ENCODE measurements at places on chromosomes 4 and X.

DNA sequence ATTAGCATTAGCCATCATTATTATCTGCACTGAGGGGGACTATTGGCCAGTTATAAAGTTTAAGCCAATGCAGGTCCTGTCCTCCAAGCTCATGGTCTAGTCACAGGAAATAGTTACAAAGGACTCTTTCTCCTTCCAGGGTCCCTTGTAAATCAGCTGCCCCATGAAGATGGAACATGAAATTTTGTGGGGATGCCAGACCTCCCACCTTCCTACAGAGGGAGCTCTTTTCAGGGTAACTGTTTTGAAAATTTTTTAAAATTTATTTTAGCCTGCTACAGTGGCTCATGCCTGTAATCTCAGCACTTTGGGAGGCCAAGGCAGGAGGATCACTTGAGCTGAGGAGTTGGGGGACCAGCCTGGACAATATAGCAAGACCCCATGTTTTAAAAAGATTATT is 124.4 kb upstream of the SLC34A2 start:
- DNase-seq = no peak

DNA sequence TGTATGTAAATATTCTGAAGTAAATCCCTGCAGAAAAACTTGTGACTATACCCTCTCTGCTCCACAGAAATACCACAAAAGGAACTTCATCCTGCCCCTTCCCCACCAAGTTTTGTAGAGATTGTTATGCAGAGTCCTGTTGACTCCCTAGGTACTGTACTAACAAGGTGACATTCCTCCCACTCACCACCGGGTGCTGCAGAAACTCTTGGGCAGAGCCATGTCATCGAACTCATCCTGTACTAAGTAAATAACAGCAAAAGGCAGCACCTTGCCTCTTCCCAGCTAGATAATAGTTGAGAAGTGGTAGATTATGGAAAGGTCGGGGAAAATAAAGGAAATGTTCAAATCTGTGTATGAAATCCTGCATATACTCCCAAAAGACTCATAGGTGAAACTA is 233.3 kb downstream of the STPG2 start:
- no peak for DNase-seq

DNA sequence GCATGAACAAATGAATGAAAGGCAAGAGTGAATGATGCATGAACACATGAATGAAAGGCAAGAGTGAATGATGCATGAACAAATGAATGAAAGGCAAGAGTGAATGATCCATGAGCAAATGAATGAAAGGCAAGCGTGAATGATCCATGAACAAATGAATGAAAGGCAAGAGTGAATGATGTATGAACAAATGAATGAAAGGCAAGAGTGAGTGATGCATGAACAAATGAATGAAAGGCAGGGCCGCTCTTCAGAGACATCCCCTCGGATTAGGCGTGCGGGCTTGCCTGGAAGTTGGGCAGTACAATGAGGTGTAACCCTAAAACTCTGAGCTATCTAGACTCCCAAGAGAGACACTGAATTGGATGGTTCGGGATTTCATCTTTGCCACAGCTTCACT is 3.7 kb downstream of the PCGF3 start:
- no peak for DNase-seq

DNA sequence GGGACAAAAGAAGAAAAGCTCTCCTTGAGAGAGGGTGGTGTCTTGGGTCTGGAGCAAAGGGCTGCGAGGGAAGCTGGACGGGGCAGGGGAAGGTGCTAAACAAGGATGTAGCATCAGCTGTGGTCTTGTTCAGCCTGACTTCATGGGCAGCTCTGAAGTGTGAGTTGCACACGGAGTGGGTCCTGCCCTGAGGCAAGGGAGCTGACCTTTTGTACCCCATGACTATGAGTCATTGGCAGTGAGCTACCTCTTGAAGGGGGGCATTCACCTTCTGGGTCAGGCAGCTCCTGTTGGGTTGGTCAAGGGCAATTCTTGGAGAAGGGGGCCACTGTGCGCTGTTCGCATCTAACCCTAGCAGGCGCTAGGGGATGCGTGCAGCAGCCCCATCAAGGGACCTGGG is 151.8 kb downstream of the SMIM20 start:
- no peak for DNase-seq

- DNase-seq = no peak
These were observed 818 bp downstream of the RAI2 start for GRCh38 chrX:17860179-17860780.

DNA sequence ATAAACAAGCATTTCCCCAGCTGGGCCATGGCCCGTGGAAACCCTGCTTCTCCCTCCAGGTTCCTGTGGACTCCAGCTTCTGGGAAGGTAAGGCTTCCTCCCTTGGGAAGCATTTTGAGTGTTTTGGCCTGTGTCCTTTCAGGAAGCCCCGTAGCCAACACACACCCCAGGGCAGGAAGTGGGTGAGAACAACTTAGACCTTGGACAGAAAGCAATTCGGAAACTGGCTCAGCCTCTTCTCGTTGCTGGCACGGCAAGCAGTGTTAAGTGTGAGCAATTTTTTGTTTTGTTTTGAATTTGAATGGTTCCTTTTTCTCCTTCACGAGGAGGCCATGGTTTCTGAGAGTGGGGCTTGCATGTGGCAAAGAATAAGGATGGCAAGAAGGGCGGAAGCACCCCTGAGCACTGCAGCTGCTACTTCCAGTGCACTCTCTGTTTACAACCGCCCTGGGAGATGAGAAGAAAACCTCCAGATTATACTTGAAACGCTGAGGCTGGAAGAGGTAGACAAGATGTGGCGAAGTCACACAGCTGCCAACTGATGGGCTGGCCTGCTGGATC is 14.1 kb upstream of the CYTL1 start:
- peak; percentile 35 for DNase-seq

- no peak for DNase-seq
These were observed 134.2 kb downstream of the FANCB start for GRCh38 chrX:14738643-14739042.

- DNase-seq = no peak
These were observed 84.8 kb upstream of the ZNF827 start for GRCh38 chr4:146023334-146023967.

GRCh38 chr4:4341861-4342650 is 44.8 kb upstream of the NSG1 start:
- no peak for DNase-seq

DNA sequence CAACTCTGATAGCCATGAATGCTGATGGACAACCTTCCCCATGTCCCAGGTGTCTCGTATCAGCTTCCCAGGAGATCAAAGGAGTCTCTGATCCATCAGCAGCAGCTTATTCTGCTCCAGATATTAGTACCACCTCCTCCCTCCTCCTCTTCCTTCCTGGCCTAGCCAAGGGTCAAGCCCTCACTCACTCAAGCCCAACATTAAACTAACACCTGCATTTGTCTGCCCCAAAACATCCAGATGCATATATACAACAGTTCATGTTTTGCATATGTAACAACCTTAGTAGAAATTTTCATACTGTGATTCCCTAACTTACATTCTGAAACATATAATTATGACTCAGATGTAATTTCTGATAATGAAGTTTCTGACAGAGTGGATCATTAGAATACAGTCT is 29.9 kb downstream of the BCLAF3 start:
- no peak for DNase-seq

DNA sequence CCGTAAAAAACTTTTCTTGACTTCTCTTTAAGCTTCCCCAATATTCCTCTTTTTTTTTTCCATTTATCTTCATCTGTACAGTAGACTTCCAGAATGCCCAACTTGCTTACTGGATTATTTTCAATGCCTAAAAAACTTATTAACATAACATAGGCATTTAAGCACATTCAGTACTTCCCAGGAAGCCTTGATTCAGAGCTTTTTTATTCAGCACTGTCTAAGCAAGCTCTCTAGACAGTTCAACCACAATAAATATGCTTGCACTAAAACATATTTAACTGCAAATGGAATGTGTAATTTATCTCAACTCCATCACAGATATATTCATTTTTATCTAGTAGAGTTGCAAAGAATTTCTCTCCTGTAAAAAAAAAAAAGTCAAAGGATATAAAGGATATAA is 997.8 kb downstream of the ARAP2 start:
- DNase-seq = no peak

DNA sequence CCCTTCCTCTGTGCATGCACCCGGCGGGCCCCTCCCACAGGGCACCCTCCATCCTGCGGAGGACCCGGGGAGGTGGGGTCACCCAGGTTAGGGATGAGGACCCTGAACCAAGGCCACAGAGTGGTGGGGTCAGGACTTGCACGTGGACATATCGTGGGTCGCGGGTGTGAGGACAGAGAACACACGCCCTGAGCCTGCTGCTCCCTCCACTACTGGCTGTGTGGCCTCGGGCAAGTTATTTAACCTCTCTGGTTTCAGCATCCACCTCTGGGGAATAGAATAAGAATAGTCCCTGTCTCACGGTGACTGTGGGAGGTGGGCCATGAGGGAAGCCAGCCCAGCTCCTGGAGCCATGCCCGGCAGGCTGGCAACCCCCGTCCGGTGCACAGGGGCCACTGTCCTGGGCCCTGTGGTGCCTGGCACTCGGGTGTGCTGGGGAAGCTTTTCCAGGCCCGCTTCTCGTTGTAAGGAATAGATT is 5.1 kb downstream of the PSAPL1 start:
- DNase-seq = no peak

GRCh38 chrX:153725039-153725831 is 579 bp downstream of the ABCD1 start:
- DNase-seq = no peak

DNA sequence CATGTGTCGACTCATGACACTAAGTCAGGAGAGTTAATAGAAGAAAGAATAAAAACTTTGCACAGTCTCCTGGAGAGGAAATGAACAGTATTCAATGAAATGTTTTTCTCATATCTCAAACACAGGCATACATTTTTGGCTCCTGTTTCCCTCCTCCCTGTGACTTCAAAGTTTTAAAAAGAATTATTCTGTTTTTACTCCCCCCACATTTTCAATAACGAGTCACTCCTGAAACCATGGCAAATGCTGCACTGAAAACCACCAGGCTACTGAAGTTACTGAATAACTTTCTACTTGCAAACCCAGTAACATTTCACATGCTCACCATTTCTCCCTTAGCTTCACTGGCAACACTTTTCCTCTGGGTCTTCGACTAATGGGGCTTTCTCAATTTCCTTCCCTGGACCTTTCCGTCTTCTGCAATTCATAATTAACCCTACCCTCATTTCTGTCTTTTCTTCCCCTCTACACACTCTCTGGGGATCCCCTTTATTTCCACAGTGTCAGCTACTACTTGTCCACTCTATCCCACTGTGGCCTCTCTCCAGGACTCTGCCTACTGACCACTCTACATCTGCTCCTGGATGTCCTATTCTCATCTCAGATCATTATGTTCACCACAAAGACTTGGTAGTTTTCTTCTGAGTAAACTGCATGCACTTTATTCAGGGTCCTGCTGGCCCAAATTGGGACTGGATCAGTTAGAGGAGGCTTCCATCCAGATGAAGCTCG is 225.8 kb upstream of the ETNPPL start:
- DNase-seq = no peak

DNA sequence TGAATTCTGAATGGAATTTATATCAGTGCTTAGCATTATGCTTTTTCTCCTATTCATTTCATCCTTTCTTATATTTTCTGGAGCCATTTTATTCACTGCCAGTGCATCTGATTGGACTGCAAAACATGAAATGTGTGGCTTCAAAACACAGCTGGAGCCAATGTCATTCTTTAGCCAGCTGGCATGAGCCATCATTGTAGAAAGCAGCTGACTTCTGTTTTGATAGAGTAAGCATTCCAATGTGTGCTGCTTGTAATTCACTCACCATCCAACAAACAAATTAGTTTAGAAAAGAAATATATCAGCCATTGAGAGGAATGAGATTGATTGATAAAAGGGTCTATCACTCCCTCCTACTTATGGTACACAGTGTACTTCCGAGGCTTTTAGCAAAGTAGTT is 2616.0 kb downstream of the ARAP2 start:
- no peak for DNase-seq

GRCh38 chrX:133607419-133608348 is 192.4 kb upstream of the GPC4 start:
- no peak for DNase-seq

DNA sequence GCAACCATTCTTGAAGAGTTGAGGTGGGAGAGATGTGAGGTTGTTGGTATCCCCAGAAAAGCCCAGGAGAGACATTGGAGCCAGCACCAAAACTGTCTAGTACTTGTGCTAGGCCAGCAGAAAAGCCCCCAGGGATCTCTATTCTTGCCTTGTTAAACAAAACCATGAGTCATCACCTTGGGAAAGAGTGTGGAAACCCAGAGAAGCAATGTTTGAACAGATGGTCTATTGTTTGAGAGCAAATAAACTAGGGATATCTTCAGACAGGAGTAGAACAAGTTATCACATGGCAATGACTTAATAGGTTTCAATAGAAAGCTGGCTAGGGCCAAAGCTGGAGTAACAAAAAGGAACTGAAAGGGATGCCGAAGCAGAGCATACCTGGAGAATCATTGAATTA is 195.7 kb upstream of the CASK start:
- DNase-seq = no peak

- peak; percentile 55 for DNase-seq
These were observed 16.1 kb upstream of the USO1 start for GRCh38 chr4:75708218-75708691.

DNA sequence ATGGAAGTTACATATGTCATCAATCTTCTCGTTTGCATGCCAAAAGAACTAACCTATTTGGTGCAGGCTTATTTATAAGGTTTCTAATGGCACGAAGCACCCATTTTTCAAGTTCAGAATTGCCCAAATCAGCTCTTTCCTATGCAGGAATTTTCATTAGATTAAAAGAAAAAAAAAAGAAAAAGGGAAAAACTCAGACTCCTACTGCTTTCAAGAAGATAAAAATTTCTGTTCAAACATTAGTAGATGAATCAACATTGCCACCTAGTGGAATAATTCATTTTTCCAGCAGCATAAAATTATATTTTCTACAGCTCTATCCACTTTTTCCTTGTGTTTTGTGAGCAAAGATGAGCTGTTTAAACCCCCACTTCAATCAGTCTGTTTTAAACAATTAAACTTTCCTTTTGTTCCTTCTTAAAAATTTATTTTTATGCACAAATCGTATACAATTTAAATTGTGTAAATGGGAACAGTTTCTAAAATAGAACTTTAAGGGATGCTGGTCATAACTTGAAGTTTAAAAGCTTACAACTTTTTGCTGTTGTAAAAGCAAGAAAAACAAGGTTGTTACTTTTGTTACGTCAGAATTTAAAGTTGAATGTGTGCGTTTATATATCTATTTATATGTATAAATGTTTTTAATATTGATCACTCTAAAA is 309.9 kb downstream of the ARAP2 start:
- DNase-seq = peak; percentile 29

DNA sequence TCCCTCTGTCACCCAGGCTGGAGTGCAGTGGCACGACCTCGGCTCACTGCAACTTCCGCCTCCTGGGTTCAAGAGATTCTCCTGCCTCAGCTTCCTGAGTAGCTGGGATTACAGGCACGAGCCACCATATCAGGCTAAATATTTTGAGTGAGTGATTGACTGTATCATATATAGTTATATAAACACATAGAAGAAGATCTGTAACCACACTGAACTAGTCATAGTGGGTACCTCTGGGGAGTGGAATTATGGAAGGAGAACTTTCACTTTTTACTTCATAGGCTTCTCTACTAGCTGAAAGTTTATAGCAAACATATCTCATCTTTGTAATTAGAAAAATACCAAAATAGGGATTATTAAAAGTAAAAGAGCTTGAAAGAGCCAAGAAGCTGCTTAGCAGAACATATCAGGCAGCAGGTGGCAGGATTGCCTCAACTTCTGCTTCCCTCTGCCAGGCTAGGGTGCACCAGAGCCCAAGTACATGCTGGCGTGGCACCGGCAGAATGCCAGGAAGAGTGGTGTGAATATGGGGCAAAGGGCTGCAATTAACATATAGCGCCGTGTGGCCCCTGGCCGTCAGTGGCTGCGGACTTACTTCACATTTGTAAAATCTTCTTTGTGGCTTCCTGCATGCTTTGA is 39.5 kb upstream of the CD40LG start:
- DNase-seq = peak; percentile 13

- DNase-seq = no peak
These were observed 274.4 kb downstream of the DCTD start for GRCh38 chr4:182642831-182643230.
